ENCODE measurements at places on chromosomes 7 and 10. TPM values are rescaled to one million over a fixed set of nuclear protein-coding genes. Genes with fewer than 3 reads are reported as not detected.

The HABP2 gene
- total RNA-seq = not detected

The ZNF425 gene
- 1.8 TPM for total RNA-seq

The PRKAR1B gene
- total RNA-seq = 32.4 TPM

The AMPH gene
- not detected for total RNA-seq

The ANKRD30A gene
- not detected for total RNA-seq

The SERPINE1 gene
- 0.31 TPM for total RNA-seq

DNA sequence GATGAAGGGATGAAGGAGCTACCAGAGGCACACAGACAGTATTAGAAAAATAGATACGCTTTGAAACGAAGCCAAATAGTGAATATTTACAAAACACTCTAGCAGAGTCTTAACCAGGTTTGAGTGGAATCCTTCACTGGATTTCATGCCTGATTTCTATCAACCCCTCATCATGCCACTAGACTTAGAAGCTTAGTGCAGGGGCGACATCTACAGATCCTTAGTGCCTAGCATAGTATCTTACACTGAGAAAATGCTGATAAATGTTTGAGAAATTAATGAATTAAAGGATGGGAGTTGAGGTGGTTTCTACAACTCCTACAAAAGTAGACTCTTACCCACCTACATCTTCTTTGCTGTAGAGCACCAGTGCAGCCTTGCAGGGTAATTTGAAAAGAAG, 54.7 kb upstream of the CCNJ start:
- DNase-seq = no peak

DNA sequence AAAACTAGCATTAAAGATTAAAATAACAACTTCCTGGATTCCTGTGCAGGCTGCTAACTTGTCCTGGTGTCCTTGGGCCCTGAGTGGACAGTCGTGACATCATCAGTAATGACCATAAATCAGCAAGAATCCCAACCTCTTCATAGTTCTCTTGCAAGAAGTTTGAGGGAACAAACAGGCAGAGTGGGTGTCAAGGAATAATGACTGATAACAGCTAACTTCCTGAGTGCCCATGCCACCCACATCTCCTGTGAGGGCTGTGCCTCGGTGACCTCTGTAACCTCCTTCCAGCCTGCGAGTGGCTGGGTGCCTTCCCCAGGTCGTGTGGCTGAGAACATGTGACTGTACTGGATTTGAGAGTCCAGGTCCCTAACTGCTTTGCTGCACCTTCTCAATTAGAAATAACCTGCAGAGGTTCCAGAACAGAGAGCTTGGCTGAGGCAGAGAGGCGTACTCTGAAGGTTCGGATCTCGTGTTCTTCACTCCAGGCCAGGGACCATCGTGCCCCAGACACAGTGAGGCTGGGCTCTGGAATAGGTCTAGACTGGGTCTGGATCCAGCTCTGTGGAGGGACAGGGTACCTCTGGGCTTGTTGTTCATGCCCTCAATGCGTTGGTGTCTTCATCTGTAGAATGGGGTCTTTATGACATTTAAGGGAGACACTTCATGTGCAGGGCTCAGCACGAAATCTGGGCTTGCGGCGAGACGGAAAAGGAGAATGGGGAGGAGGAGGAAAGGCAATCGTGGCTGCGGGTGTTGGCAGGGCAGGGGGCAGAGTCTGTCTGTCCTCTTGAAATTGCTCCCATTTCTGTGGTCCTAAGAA, 313.1 kb upstream of the ZNF32 start:
- DNase-seq = no peak

- no peak for DNase-seq
Observed at GRCh38 chr7:56287429-56288138, 171.4 kb upstream of the NUPR2 start.

DNA sequence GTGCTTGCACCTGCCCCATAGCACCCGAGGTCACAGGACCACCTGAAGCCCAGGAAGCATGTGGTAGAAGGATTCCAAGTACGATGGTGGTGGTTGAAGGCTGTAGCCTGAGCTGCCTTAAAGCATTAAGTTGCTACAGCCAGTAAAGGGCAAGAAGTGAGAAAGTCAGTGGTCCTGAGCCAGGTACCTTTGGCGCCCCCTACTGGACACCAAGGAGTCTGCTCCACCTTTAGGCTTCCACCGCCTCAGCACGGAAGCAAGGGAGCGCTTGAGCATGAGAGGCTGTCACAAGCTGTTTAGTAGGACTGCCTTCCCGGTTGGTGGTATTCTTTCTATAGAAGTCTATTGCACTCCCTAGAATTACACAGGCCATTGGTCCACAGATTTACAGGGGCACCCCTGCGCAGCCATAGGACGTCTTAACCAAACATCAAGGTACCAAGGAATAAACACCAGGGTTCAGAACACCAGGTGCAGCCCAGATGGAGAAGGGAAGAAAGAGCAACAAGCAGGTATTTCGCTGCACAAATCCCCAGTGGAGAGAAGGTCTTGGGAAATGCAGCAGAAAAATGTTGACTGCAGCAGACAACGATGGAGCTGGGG, 2.2 kb downstream of the CRTAC1 start:
- DNase-seq = peak; percentile 60

DNA sequence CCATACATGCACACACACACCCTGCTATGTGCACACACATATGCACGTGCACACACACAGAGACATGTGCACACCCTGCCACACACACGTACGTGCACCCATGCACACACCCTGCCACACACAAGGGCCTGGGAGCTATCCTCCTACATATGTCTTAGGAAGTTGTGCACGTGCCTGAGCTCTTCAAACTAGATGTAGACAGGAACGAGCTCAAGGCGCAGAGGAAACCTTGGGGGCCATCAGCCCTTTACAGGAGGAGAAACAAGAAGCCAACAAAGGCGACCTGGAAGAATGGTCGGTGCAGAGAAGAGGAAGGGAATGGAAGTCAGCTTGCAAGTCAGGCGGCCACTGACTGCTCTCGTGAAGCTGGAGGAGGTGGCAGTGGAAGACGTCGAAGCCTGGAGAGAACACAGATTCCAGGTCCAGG, 58.7 kb downstream of the AOC1 start:
- DNase-seq = no peak

GRCh38 chr10:70052462-70053217, at the start of gene MACROH2A2:
TSS of gene MACROH2A2 (plus strand) at chr10:70052846. CDS start at chr10:70075659, 22,813 bp downstream.
- no peak for DNase-seq

- DNase-seq = no peak
Observed at GRCh38 chr10:106836933-106837663, 327.4 kb downstream of the SORCS1 start.

- no peak for DNase-seq
Observed at GRCh38 chr7:7395785-7396184, 139.9 kb downstream of the COL28A1 start.

DNA sequence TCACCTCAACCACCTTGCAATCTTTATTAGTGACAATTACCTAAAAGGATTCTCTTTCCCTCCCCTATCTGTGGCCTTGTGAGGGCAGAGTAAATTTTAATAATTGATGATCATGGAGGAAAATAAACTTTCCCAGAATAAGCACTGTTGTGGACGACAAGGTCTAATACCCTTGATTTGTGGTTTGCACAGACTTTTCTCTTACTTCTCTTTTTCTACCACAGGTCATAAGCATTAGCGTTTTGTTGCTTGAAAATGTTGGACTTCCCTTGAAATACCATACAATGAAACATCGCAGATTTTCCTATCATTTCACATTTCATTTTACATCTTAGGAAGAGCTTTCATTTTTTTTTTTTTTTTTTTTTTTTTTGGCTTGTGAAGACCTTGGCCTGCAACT, 188.1 kb upstream of the TMEM72 start:
- DNase-seq = no peak

GRCh38 chr10:128751284-128751683, 625.1 kb upstream of the MKI67 start:
- DNase-seq = no peak

DNA sequence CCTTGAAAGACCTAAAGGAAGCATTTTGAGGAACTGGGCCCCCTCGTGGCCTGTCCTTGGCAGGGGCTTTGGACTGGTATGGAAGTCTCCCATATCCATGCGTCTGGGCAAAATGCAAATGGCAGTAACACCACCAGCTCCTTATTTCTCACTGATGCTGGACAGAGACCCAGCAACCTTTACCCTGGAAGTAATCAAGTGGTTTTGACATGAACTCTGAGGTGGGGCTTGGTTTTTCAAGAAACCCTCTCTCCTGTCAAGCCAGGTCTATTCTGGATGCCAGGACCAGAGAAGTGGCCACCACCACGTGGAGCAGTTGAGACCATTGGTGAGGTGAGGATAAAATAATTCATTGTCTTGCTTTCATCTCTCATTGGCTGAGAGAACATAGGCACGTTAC, 84.4 kb downstream of the OTUD1 start:
- no peak for DNase-seq

GRCh38 chr7:17301471-17302456, 3.3 kb downstream of the AHR start:
- DNase-seq = peak; percentile 40

DNA sequence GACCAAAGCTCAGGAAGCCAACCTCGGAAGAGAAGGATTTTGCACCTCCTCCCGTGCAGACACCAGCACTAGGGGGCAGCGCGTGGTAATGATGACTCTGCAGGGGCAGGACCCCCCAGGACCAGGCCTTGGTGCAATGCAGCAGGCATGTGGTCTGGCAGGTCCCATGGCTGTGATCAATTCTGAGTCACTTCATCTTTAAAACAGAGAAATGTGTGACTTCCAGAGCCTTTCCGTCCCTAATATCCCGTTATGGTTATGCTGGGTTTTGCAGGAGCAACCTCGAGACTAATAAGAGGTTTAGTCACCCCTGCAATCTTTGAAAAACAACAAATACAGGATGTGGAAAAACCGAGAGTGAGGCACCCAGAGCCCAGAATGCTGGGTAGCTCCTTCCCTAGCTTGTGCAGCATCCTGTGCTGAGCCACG, 30.2 kb upstream of the GJD4 start:
- DNase-seq = no peak

DNA sequence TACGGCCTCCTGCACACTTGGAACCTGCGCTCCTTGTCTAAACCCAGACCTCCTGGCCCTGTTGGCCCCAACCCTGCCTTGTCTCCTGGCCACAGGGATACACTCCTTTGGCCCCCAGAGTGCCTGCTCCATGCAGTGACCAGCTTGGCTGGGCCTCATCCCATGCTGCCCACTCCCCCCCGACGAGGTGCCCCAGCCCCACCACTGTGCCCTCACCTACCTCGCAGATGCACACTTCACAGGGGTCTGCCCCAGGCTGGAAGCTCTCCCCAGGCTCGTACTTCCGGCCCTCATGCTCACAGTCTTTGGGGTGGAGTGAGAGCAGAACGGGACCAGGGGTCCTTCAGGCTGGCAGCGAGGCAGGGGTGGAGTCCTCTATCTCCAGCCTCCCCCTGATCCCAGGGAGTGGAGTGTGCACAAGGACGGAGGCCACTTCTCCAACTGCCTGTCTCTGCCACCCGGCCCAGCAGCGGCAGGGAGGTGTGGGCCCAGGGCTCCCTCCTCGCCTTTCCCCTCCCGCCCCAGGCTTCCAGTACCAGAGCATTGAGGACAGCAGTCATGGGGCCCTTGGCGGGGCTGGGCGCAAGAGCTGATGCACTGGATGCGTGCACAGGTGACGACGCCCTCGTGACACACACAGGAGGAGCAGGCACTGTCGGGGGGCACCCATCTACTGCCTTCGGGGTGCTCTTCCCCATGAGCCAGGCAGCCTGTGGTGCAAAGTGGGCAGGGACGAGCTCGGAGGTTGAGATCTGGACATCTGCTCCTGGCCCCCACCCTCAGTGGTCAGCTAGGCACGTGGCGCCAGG, 22.1 kb downstream of the ATP6V1F start:
- peak; percentile 46 for DNase-seq

DNA sequence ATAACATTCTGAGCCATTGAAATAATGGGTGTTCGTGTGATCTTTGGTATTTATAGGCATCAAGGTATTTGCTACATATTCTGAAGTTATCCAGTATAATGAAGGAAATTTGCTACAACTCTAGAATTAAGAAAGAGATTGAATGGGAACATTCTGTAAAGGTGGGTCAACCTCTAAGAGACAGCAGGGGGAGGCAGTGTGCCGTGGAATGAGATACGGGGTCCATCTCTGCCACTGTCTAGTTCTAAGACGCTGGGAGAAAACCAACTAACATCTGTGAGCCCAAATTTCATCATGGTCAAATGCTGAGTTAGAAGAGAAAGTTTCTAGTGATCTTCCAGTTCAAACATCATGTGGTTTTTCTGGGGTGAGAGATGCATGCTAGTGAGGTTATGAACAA, 368.9 kb downstream of the SORCS1 start:
- no peak for DNase-seq

- DNase-seq = no peak
Observed at GRCh38 chr10:71700731-71701368, 18.7 kb downstream of the C10orf105 start.

GRCh38 chr7:50560865-50561351, 4.3 kb downstream of the DDC start:
- DNase-seq = no peak

DNA sequence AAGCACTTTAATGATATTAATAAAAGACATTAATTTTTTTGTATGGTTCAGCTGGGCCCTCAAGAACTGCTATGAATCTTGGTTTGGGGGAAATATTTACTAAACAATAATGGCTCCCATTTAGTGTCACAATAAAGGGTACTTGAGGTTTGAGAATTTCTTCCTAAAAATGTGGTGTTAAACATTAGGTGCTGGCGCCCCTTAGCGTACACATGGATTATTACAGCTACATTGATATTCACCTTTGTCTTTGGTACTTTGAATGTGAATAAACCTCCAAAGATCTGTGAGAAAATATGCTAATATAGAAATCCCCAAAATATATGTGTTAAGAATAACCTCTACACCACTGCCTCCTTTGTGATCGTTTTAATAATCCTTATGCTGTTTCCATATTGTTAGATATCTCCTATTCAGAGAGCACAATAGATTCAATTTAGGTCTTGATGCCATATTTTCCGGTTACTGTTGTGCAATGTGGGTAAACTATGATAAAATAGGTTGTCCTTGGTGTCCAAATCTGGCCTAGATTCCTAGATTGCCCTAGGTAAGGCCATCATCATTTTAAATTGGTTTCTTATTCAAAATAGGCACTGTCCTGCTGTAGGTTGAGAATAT, 161.8 kb upstream of the CACNA2D1 start:
- DNase-seq = no peak

DNA sequence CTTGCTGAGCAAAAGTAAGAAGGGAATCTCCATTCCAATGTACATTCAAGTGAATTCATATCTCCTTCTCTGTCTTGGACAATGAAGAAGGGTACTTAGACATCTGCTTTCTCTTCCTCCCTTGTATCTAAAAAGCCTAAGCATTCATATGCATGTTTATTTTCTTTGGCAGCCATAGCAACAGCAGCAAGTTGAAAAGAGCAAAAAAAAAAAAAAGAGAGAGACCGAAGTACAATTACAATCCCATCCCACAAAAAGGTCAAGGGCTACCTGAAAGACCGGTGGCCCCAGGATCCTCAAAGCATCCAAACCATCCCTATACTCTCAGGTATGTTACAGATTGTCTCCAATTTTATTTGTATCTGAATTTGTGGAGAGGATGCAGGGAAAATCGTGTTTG, 4.1 kb downstream of the OR2F1 start:
- DNase-seq = no peak

- no peak for DNase-seq
Observed at GRCh38 chr7:122790591-122790990, 87.9 kb upstream of the RNF148 start.

DNA sequence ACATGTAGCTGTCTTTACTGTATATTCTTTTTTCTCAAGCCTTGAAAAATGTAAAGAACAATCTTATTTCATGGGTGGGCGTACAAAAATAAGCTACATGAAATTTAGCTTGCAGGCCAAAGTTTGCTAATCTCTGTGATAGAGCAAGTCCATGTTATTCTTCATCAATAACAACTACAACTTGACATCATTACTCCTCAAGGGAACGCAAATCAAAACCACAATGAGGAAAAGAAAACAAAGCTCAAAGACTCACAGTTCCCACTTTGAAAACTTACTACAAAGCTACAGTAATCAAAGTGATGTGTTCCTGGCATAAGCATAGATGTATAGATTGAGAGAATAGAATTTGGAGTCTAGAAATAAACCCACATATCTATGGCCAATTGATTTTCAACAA, 62.5 kb downstream of the GNA12 start:
- DNase-seq = no peak
